ENCODE measurements at places on chromosomes 11 and 22.

DNA sequence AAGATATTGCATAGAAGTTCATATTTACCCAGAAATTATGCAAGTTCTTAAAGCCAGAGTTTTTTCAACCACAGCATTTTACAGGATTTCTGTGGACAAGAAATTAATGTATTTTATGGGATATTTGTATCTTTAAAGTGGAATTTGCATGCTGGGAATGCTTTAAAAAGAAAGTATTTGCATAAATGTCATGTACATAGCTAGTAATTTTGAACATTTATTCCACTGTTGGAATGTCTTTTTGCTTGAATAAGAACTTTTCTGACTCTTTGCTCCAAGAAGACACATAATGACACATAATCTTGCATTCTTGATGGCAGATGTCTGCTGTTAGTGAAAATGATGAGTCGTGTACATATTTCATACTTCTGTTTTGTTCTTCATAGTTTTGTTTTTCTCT, 66.6 kb downstream of the ATXN10 start:
- no peak for DNase-seq

DNA sequence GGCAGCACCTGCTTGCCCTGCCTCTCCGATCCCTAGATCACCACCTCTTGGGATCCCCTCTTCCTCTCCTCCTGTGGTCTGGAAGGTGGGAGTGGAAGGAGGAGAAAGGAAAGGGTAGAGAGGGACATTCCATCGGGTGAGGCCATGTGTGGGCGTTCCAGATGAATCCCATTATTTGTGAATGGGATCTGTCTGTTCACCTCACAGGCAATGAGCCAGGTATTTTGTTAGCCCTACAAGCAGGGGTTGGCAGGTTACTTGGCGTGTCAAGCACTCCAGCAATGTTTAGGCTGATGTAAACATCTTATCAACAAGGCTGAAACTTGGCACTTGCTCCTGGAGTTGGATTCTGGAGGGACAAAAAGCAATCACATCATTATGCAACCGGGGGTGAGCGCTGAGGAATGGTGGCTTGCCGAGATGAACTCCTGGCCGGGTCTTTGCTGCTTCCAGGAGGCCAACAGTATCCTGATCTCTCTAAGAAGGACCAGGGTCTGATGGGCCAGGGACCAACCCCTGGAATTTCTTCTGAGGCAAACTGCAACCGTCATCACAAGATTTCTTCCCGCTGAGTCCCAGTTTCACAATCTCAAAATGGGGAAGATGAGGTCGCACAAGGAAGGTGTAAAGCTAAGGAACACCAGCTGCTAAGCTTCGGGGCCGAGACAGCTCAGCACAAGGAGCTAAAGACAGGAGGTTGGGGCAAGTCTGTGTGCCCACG, 7.8 kb downstream of the ADAMTS8 start:
- no peak for DNase-seq

- DNase-seq, result no peak
These were observed 3.1 kb downstream of the BCO2 start for GRCh38 chr11:112178428-112178827.

DNA sequence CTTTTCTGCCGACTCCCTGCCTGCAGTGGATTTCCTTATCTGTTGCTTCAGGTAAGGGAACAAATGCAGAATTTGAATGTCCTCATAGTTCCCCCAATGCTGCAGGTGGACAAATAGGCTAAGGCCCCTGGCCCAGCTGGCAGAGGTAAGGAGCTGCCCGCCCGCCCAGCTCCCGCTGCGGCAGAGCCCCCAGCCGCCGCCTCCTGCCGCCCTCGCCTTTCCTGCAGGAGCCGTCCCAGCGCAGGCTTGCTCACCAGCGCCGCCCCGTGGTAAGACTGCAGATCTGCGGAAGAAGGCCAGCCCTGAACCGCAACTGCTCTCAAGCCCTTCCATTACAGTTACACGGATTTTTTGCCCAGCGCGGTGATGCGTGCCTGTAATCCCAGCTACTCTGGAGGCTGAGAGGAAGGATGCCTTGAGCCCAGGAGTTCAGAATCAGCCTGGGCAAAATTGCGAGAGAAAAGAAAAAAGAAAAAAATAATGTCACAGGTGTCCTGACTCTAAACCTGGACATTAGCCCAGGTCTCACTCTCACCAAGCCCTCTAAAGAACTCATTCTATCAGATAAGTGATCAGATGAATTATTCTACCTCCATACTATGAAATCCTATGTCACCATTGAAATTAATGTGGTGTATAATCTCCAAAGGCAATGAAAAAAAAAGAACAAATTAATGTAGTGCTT, 51.2 kb upstream of the EMID1 start:
- peak; percentile 70 for DNase-seq

GRCh38 chr11:1307163-1307870, 2.1 kb downstream of the TOLLIP start:
- DNase-seq, result no peak

GRCh38 chr11:59899532-59899931, 20.9 kb downstream of the OOSP3 start:
- no peak for DNase-seq

- DNase-seq, result no peak
These were observed 905.5 kb upstream of the RAG2 start for GRCh38 chr11:37503411-37504059.

DNA sequence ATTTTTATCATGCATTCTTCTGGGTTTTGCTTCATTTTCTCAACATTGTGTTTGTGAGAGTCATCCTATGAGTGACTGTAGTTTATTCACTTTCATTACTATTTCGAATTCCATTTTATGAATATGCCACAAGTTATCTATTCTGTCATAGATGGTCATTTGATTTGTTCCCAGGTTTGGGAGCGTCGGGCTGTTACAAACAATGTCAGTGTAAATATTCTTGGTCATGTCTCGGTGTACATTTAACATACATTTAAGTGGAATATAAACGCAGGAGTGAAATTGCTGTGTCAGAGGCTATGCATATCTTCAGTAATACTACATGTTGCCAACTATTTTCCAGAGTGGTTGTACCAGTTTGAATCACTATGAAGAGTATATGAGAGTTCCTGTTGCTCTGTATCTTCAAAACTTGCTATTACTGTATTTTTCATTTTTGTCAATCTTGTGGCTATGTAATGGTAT, 2.4 kb downstream of the TRIM44 start:
- DNase-seq, result no peak

DNA sequence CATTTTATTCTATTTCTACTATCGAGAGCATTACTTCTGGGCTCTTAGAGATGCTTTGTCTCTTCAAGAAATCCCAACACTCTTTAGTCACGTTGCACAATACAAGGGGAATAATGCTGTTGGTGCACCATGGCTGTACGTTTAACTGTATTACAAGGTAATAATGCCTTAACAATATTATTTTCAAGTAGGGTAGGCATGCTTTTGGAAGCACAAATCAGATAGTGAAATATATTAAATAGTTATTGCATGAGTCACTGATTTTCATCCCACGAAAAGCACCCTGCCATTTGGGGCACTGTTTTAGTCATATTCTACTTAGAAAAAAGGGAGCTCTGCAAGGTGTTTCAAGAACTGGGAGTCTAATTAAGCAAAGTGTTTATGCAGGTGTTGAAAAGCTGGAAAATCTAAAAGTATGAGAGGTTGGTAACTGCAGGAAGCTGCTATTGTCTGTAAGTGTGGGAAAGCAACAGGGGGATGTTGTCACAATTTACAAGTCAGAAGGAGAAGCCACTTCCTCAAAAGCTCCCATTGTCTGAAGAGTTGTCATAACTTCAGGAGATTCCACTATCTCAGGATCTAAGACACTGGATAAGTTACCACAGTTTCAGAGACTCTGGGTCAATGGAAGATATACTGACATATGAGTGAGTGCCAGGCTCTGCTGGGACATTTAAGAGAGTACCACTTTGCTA, 218.2 kb downstream of the JRKL start:
- no peak for DNase-seq

GRCh38 chr11:29553990-29554389, 462.8 kb downstream of the KCNA4 start:
- no peak for DNase-seq

Data from activated CD4-positive, alpha-beta T cell treated with anti-CD3 and anti-CD28 coated beads for 24 hours (primary cell).